Nephron progenitor cell (in vitro differentiated cells): ENCODE measurements at places on chromosomes 3 and 15.
A peak's percentile ranks its signal among the peaks of the same experiment; 100 is the strongest.

DNA sequence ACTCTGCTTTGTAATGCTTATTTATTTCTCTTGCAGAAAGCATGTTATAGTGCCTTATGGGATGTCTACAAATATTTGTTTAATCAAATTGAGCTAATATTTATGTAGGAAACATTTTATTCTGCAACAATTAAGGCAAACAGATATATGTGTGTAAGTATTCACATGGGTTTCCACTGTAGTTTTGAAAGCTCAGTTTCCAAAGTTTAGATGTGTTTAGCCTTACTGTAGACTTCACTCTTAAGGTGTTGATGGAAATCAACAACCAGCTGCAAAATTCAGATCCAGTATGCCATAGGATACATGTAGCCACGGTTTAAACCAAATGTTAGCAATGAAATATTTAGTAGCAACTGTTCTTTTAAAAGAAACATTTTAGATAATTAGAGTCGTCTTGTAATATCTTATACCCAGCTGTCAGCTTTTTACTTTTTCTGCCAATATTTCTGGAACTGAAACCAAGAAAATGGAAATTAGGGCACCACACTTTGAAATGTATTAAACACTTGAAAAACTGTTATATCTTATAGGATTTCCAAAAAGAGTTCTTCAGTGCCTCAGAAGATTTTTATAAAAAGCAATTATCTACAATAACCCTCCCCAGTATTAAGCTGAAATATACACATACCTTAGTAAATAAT is 18.5 kb downstream of the PIK3CA start:
- DNase-seq = no peak

DNA sequence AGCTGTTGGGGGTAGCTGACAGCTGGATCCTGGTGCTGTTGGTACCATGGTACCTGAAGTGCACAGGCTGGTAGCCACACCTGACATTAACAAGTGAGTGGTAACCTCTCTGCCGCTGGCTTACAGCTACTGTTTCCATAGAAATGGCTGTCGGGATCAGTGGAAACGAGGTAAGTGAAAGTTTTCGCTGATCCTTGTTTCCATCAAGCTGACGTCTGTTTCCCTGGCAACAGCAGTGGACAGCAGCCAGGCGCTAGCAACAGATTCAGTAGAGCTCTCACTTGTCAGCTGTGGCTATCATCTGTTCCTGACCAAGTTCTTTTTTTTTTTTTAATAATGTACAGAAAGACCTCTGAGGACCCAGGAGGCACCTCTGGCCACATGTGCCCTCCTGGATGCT is 166.2 kb downstream of the CHDH start:
- DNase-seq = no peak

GRCh38 chr15:98547741-98548138 is 100.6 kb upstream of the IGF1R start:
- DNase-seq = peak; percentile 60

DNA sequence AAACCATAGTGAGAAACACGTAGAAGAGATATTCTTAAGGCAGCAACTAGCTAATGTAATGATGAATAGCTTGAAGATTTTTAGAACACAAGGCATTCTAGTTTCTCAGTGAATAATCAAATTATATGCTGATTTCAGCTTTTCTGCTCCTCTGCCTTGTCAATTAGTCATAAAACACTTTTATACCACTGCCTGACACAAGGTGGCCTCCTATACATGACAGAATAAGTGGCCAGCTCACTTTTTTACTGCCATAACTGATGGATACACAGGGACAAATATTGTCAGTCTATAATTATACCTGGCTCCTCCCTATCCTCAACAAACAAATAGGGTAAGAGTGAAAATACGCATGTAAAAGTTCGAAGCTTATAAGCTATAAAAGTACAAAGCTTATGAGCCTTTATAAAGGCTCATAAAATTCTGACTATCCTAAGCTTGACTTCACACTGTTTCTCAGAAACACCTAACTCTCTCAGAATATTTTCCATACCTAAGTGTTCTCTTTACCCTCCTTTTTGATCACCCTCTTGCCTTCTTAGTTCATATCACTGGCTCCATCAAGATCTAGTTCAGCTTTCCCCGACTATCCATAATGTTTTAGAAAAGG is 81.6 kb downstream of the HERC1 start:
- DNase-seq = no peak

DNA sequence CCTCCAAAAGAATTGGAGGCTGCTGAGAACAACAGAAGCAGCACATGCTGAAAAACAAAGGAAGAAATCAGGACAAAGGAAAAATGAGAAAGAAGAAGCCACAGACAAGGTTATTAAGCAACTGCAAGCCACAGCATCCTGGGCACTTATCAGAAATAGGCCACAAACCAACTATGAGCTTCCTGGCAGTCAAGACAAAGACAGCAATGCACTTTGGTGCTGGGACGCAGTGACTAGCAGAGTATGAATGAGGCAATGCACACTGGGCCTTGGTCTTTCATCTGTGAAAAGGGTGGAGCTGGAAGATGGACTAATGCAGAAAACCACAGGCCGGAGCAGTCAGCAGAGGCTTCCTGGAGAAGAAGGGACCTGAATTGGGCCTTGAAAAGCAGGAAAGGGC is 56.0 kb upstream of the LINGO1 start:
- no peak for DNase-seq

- DNase-seq = no peak
These were observed 250.3 kb upstream of the UBE2E2 start for GRCh38 chr3:22952860-22953259.
